ENCODE measurements at places on chromosomes 11 and 22.

DNA sequence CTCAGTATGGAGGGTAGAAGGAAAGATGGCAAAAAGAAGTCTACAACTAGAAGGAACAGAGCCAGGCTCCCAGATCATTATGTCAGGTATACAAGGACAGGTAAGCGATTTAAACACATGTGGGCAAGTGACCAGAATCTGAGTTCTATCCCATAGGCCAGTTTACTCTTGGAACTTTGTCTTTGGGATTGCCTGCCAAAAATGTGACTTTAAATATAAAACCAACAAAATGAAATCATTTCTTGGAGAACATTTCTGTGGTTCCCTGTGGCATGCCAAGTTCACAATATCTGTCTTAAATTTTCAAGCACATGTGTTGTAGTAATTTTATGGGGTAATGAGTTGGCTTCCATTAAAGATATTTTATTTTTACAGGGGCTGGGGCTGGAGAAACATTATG lies 141.0 kb downstream of the SLC17A6 start:
- no peak for DNase-seq

DNA sequence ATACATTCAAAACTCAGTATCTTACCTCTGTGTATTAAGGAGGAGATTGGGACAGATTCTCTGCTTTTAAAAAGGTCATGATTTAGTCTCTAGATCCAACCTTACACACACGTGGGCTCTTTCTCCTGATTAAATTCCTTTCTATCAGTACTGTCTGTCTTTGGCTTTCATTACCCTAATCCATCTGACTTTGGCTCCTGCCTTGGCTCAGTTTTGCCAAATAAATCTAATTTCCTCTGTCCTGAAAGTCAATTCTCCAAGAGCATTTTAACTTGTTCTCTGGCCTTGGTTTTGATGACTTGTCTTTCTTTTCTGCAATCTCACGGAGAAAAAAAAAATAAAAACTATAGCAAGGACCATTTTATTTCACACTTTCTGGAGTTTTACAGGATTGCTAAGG lies 176.6 kb upstream of the PDGFD start:
- DNase-seq, result no peak

GRCh38 chr22:48567213-48567975 lies 1260.3 kb downstream of the BRD1 start:
- DNase-seq, result no peak

- DNase-seq, result no peak
Measured at GRCh38 chr22:32164075-32164860, 5.2 kb upstream of the C22orf42 start.

DNA sequence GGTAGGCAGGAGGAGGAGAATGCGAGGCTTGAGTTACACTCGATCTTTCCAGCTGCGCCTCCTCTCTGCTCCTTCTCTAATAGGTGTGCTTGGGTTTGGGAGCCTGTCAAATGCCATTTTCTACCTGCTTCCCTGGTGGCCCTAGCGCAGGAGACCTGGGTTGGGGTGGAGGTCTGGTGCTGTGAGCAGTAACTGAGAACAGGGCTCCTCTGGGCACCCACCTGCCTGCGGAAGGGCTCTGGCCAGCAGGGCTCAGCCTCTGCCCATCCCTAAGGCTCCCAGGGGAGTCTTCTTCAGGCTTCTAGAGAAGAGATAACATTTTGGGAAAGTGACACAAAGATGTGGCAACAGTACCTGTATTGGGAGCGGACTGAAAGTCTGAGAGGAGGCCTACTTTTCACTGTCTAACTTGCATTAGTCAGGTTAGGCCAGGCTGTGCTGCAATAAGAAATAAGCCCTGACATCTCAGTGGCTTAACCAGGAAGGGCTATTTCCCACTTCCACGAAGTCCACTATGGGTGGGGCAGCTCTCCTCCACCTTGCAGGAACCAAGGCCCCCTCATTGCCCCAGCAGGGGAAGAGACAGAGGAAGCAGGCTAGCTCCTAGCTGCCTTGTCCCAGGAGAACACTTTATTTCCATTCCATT lies 7.7 kb upstream of the LTO1 start:
- DNase-seq, result no peak
